ENCODE measurements at places on chromosomes 7 and 10.

- no peak for DNase-seq
Observed at GRCh38 chr7:95200741-95201140, 123.6 kb downstream of the PON1 start.

DNA sequence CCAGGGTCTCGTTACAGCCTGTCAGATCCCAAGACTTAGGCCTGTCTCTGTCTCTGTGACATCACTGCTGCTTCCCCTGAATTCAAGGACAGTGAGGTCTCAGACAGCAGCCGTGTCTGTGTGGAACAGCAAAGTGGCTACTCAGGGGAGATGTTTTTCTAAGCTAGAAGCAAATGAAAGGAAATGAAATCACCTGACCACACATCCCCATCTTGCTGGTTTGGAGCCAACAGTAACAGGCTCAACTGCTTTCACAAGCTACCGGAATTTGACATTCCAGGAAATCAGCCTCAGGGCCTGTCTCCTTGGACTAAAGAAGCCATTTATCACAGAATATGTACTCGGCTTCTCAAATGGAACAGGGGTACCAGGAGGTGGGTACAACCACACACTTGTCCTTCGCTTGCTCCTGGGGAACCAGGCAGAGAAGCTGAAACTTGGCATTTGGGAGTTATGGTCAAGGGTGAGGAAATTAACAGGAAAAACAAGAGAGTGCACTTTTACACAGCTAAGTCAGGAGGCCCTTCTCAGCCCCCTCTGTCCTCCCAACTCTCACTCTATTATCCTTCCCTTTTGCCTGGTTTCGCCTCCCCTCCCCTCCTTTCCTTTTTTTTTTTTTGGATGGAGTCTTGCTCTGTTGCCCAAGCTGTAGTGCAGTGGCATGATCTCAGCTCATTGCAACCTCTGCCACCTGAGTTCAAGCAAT is 73.2 kb downstream of the SPDYE5 start:
- DNase-seq: peak; percentile 7

GRCh38 chr7:84191261-84191660 is 3.3 kb downstream of the SEMA3A start:
- DNase-seq: no peak

- DNase-seq: no peak
Observed at GRCh38 chr7:54858008-54858692, 99.1 kb upstream of the SEC61G start.

DNA sequence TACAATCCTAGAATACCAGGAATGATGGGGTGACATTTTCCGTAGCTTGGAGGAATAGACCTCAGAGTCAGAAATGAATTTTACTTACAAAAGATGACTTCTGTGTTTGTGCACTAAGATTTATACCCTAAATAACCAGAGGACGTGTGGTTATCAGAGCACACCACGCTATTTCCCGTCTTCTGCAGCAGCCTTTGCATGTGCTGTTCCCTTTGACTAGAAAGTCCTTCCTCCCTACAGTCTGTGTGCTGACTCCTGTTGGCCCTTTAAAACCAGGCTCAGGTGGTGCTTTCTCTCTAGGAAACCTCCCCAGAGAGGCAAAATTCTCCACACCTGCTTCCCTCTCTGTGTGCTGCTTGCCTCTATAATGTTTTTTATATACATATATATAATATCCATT is 73.3 kb upstream of the SMNDC1 start:
- DNase-seq: no peak

DNA sequence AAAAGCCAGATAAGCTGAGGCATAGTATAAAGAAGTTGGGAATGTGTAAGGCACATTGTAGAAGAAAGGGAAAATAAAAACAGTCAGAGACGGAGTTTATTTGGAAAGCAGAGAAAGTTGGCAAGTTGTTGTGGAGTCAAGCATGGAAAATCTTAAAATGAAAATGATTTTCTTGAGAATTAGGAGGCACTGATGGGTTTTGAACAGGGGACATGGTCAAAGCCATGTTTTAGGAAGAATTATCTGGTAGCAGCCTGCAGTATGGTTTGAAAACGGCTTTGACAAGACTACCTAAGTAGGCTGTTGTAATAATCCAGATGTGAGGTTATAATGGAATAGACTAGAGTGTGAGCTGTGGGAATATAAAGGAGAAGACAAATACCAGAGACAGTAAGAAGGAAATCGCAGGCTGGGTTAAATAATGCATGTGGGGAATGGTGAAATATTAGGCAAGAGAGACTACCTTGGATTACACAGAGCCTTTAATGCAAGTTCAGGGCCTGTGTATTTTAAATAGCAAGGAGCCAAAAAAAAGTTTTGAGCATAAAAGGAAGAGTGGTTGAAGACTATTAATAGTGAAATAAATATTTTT is 130.4 kb upstream of the MEOX2 start:
- DNase-seq: no peak

GRCh38 chr10:96570983-96571964 is 15.5 kb downstream of the TM9SF3 start:
- DNase-seq: no peak

- no peak for DNase-seq
Observed at GRCh38 chr7:132569884-132570614, 6.2 kb downstream of the PLXNA4 start.

Data from inflammatory macrophage (primary cell).